Activated CD4-positive, alpha-beta memory T cell treated with anti-CD3 and anti-CD28 coated beads, Interleukin-2, amount 10 ng/mL, durations not matched to agents 7 days and 5 days (primary cell): ENCODE measurements at places on chromosomes 7 and 10. TPM values are rescaled to one million over a fixed set of nuclear protein-coding genes. Genes with fewer than 3 reads are reported as not detected.

- DNase-seq, result no peak
Measured at GRCh38 chr7:44285561-44285960, 39.8 kb downstream of the CAMK2B start.

- no peak for DNase-seq
Measured at GRCh38 chr10:15341502-15342128, 29.5 kb downstream of the FAM171A1 start.

DNA sequence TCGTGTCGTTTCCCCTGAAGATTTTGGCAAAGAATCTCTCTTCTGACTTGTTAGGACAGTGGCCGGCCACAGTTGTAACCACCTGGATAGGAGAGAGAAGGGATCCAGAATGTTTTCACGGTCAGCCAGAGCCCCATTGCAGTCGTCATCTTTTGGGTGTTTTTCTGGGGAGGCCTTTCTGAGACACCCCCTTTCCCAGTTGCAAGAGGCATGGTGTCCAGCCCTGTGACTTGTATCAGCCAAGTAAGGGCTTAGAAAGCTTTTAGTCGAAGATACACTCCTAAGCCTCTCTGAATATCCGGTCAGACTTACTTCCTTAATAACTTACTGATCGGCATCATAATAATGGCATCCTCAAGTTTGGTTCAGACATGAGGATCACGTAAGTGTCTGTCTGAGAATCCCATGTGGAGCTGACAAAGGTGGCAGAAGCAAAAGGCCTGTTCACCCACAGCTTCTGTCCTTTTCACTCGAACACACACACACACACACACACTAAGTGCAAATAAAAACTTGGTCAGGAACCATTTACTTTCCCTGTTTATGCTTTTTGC is 435.7 kb upstream of the GALNT17 start:
- no peak for DNase-seq

DNA sequence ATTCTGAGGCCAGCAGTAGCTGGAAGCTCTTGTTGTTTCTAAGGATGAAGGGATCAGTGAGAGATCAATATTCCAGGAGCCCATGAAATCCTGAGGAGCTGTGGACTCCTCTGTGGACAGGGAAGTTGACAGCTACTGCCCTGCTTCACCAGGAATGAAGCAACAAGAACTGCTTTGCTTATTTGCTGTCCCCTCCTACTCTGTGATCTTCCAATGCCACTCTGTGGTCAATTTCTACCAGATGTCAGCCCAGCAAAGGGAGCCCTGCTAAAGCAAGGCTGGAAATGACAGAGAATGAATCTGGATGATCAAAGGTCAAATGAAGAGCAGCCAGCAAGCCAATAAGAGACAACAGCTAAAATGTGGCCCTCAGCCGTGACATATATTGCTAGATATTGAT is 227.5 kb upstream of the CHRM2 start:
- DNase-seq, result no peak

Gene ELFN1
- not detected for total RNA-seq

- peak; percentile 27 for DNase-seq
Measured at GRCh38 chr7:98836811-98837629, 32.8 kb downstream of the TMEM130 start.

Gene DENND2A
- total RNA-seq, result not detected

GRCh38 chr10:87803328-87803727 is 14.7 kb downstream of the ATAD1 start:
- no peak for DNase-seq

DNA sequence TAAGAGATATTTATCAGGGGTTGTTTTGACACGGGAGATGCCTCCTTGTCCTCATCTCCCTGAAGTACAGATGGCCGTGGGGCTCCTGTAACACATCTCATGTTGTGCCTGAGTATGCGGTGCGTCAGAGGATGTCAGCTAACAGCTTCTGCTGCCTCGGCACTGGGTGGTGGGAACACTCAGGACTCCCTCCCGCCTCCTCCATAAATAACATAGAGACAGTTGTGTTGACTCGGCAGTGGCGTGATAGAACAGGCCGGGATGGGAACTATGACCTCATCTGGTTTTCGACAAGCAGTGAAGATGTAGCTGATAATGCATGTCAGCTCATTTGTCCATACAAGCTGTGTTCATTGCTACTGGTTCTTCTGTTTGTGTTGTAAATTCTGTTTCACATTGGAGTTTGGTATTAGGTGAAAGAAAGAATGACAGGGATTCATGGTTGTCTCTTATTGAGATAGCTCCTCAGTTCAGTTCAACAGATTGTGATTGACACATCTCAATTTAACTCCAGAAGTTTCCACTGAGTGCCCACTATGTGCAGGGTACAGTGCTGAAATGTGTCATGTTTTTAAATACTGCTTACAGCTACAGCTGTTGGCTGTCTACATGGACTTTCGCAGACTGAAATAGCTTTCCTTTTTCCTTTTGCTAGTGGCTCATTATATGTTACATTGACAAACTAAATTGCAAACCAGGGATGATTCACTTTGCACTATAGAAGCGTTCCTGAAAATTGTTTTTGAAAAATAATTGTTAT is 87.4 kb downstream of the CHN2 start:
- DNase-seq, result no peak

Gene AOAH
- 18.5 TPM for total RNA-seq

DNA sequence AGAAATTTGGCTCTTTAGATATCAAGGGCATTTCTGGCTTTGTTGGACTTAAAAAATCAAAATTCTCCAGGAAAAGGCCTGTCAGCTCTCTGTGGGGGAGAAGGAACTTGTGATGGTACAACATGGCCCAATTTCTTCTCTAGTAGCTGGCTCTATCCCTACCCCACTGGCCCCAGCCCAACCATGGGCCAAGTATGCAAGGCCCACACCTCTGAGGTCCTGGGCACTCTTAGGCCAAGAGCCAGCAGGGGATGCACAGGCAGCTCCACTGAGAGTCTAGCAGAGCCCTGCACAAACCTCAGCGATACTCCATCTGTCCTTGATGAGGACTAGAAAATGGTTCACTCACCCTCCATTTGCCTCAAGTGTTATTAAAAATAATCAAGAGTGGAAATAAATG is 261.2 kb downstream of the C7orf25 start:
- no peak for DNase-seq

GRCh38 chr7:116464375-116464774 is 35.2 kb upstream of the CAV2 start:
- no peak for DNase-seq
